Stimulated activated CD4-positive, alpha-beta T cell treated with anti-CD3 and anti-CD28 coated beads, Interleukin-1b, Interleukin-23, amount 100 ng/mL, for 48 hours (primary cell): ENCODE measurements at places on chromosomes 7 and 10.

GRCh38 chr10:102616066-102616770, 28.1 kb upstream of the TRIM8 start:
- no peak for DNase-seq

- no peak for DNase-seq
Measured at GRCh38 chr10:32077896-32078485, 21.8 kb upstream of the KIF5B start.

GRCh38 chr7:77331938-77332695, 84.0 kb downstream of the GSAP start:
- peak; percentile 47 for DNase-seq

DNA sequence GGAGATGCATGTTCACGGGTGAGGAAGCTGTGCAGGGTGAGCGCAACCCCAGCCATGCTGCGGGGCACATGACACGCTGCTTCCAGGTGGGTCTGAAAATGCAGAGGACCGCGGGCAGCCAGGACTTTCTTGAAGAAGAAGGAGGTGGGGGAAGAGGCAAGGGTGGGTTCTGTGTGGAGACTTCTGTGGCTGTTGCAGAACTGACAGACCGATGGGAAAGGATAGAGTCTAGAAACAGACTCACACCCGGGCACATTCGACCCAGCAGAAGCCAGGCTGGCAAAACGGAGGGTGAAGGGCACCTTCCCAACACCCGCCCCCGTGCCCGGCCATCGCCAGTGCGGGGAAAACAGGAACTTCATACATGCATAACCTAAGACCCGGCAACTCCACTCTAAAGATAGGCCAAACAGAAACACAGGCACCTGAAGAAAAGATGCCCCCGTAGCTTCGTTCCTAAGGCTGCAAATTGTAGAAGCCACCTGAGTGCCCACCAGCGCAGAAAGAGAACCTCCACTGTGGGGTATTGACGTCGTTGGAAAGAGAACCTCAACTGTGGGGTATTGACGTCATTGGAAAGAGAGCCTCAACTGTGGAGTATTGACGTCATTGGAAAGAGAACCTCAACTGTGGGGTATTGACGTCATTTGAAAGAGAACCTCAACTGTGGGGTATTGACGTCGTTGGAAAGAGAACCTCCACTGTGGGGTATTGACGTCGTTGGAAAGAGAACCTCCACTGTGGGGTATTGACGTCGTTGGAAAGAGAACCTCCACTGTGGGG, 4.8 kb upstream of the KNDC1 start:
- DNase-seq = no peak

DNA sequence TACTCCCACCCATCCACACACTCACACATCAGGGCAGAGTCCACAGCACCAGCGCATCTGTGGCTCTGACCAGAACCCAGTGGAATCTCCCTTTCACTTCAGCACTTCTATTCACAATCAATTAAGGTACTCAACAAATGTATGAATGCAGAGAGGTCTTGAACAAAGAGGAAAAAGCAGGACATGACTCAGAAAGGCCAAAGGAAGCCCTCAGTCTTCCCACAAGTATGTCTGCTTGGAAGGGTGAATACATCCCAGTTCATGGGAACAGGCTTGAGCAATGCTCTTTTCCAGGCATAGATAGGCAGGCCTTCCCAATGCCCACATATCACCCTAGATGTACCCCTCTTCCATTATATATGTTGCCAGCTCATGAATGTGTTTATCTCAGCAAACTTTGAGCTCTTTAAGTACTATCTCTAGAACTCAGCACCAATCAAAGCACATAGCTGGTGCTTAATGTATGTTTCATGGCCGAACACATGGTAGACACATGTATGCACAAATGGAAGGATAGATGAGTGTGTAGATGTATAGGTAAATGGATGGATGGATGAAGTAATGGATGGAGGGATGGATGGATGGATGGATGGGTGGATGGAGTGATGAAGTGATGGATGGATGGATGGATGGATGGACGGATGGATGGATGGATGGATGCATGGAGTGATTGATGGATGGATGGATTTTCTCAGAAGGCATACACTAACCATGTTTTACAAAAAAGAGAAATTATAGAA, 507.6 kb downstream of the GRID1 start:
- no peak for DNase-seq

GRCh38 chr10:126732308-126732707, 61.8 kb upstream of the C10orf90 start:
- DNase-seq = no peak

DNA sequence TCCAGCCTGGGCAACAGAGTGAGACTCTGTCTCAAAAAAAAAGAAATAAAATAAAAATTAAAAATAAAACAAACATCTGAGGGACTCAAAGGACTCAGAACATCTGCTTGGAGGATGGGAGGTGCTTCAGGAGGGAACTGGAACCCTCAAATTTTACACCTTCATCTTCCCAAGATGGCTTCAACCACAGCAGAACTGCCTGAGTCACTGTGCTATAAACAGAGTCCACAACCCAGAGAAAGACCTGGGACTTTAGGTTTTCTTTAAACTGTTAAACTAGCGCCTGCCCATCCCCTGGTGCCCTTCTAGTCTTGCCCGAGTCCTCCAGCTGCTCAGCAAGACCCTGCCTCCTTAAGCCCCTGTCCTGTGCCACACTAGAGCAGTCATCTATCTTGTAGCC, 40.8 kb downstream of the RGS10 start:
- no peak for DNase-seq

DNA sequence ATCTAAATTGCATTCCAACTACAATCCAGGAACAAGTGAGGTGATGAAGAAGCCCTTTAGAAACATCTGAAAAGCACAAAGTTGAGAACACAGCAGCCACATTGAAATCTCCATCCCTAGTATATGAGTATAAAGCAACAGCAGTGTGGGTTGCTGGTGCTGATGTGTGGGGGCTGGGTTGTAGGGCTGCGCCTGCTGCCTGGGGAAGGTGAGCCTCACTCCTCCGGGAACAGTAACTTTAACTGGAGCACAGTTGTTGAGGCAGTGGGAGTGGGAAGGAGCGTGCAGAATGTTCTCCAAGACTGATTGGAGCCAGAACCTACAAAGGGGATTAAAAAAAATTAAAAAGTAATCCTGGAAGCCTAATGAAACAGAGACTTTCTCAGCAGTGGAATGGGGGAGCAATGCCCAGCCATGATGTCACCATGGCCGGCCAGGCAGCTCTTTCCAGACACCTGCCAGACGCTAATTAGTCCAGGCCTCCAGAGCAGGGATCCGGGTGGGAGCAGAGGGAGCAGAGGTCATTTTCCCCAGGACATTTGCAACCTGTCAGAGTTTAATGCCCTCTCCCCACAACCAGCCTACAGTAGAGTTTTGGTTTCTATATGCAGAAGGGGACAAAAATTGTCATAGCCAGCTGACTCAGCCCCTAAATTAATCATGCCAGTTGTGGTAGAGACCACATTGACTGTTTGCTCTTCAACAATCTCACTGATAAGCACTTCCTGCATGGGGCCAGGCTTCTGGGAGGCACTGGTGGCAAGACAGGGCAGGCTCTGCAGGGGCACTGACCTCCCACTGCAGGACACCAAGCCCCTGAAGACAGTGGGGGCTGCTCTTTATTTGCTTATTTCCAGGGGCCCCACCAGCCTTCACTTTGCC, 133.0 kb upstream of the ZNF32 start:
- DNase-seq = peak; percentile 56
